ENCODE measurements at places on chromosomes 7 and 10. TPM values are rescaled to one million over a fixed set of nuclear protein-coding genes. Genes with fewer than 3 reads are reported as not detected.

The SYPL1 gene
- total RNA-seq = 99.5 TPM

The SPDYE2 gene
- not detected for total RNA-seq

The HTR5A gene
- not detected for total RNA-seq

The ST8SIA6 gene
- total RNA-seq = 2.6 TPM

The ACHE gene
- total RNA-seq = 3.0 TPM

- H3K27ac ChIP-seq = peak overlapping the region; percentile 95
- H3K27me3 ChIP-seq = no peaks in the 10 kb centered on the region
These were observed 1.4 kb downstream of the RHEB start for GRCh38 chr7:151518105-151518946.

GRCh38 chr7:157442993-157443831 lies 106.4 kb downstream of the DNAJB6 start:
- H3K27ac ChIP-seq = no peak overlapping the region
- no peaks in the 10 kb centered on the region for H3K36me3 ChIP-seq
- no peaks in the 10 kb centered on the region for H3K4me1 ChIP-seq
- no peaks in the 10 kb centered on the region for H3K27me3 ChIP-seq
- no peak overlapping the region for H3K4me3 ChIP-seq

DNA sequence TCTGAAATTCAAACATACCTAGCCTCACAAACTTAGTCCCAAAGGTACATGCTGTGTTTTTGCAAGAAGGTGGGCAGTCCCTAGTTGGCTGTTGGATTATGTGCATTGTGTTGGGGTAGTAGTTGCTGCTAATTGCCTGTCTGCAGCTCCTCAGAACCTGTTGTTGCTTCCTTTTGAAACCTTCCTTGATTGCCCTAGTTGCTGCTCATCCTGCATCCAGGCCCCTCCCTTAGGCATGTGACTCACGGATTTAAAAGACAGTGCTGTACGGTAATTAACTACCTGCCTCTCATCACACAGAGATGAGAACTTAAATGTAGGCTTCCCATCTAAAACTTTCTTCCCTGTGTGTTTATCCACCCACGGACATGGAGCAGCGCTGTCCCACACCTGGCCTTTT lies 67.7 kb downstream of the BMPR1A start:
- no peak overlapping the region for H3K4me3 ChIP-seq
- H3K4me1 ChIP-seq = peaks cover 87% of the 10 kb centered on the region
- no peak for DNase-seq
- peak overlapping the region; percentile 54 for H3K27ac ChIP-seq
- no peaks in the 10 kb centered on the region for H3K36me3 ChIP-seq

DNA sequence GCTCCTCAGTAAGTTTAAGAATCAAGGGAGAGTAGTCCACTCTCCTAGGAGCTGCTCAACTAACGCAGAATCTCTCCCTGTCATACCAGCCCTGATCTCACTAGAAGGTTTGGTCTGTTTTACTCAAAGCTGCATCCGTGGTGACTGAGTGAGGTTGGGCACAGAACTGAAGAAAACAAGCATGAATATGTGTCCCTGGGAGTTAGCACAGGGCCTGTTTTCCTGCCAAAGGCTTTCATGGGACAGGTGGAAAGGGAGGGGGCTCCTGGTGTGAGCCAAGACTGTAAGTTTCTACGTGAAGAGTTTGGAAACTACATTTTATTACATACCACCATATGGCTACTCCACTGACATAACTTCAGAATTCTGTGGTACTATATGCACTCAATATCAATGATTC lies 705.9 kb downstream of the MAGI2 start:
- H3K4me3 ChIP-seq = no peak overlapping the region
- no peaks in the 10 kb centered on the region for H3K4me1 ChIP-seq
- H3K36me3 ChIP-seq = no peaks in the 10 kb centered on the region
- no peak overlapping the region for H3K27ac ChIP-seq
- no peaks in the 10 kb centered on the region for H3K27me3 ChIP-seq

DNA sequence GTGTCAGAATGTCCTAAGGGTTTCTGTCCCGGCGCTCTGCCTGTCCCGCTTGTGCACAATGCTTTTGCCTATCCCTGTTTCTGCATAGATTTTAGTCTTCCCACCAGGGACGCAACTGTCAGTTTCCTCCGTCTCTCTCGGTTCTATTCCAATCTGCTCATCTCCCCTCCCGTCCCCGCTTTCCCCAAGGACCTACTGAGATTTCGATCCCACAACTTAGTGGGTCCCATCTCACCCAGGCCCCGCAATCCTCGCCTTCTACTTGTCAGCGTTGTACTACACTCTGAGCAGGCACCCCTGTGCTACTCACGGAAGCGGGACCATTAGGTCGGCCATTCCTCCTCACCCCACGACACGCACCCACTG lies 519 bp upstream of the ZNF655 start:
- H3K36me3 ChIP-seq = peaks cover 45% of the 10 kb centered on the region
- peak overlapping the region; percentile 95 for H3K27ac ChIP-seq
- no peak for DNase-seq
- no peaks in the 10 kb centered on the region for H3K27me3 ChIP-seq
- peaks cover 41% of the 10 kb centered on the region for H3K4me1 ChIP-seq
- peak overlapping the region; percentile 76 for H3K4me3 ChIP-seq

GRCh38 chr7:131335639-131336381 lies 8.1 kb downstream of the MKLN1 start:
- no peak for DNase-seq
- peaks cover 25% of the 10 kb centered on the region for H3K4me1 ChIP-seq
- H3K4me3 ChIP-seq = no peak overlapping the region

- no peaks in the 10 kb centered on the region for H3K27me3 ChIP-seq
- H3K36me3 ChIP-seq = no peaks in the 10 kb centered on the region
- peak; percentile 72 for DNase-seq
These were observed 1.1 kb downstream of the PLXDC2 start for GRCh38 chr10:19817231-19817933.

DNA sequence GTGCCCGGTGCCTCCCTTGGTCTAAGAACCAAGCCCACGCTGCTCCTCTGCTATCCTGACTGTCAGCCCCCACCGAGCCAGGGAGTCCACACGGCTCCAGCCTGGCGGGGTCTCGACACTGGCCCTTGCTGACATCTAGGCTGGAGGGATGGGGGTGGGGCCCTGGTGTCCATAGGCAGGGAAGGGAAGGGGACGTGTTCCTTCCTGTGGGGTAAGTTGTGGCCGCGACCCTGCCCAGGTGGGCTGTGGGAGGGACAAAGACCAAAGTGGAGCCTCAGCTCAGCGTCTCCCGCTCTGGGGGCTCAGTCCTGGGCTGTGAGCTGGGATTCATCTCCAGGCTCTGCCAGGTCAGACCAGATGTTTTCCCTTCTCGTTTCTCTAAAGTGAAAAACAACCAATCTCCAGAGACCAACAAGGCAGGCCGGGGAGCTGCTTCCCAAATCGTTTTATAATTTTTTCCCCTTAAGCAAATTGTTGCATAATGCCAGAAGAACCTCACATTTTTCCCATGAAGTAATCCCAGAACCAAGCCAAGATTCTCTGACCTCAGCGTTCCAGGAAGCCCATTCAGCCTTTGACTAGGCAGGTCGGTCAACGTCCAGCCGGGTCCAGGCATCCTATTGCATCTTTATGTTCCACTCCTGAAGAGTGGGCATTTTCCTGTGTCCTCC lies 101.2 kb downstream of the RGS10 start:
- H3K27me3 ChIP-seq = no peaks in the 10 kb centered on the region
- peaks cover 21% of the 10 kb centered on the region for H3K4me1 ChIP-seq
- no peak overlapping the region for H3K4me3 ChIP-seq
- peak; percentile 82 for DNase-seq
- H3K27ac ChIP-seq = peak overlapping the region; percentile 60

GRCh38 chr10:29836396-29836795 lies 201.6 kb upstream of the SVIL start:
- DNase-seq = no peak
- H3K4me3 ChIP-seq = no peak overlapping the region
- no peaks in the 10 kb centered on the region for H3K36me3 ChIP-seq
- no peaks in the 10 kb centered on the region for H3K27me3 ChIP-seq

- no peak overlapping the region for H3K27ac ChIP-seq
- no peak overlapping the region for H3K4me3 ChIP-seq
- H3K36me3 ChIP-seq = no peaks in the 10 kb centered on the region
- no peaks in the 10 kb centered on the region for H3K27me3 ChIP-seq
- H3K4me1 ChIP-seq = no peaks in the 10 kb centered on the region
These were observed 93.0 kb upstream of the SP4 start for GRCh38 chr7:21334906-21335305.

DNA sequence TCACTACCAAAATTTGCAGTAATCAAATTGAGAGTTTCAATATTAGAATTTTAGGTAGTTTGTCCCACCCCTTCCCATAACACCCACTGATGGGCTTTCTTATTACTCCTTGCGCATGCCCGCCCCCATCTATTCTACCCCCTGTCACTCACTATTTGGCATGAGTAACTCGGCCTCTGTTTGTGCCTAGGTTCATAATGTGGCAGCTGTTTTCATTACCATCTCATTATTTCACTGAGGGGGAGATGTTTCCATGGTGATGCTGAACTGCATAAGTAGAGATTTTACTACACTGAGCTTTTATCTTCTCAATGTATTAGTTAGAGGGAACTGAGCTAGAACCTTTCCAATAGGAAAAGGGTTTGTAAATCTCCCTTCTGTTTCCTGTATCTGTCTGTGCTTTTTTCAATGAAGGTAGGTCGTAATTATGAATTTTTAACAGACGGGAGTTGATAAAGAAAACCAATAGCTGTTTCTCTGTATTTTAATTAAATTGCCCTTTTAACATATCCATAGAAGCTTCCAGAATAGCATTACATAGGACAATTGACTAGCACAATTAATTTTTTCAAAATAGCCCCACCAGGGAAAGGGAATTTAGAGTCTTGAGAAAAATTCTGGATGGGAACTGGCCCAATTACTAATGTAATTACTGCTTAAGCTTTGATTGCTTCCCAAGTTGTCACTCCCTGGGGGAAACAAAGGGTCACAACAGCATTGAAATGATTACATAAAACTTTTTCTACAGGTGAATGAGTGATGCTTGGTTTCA lies 33.4 kb downstream of the PRPS1L1 start:
- no peaks in the 10 kb centered on the region for H3K4me1 ChIP-seq
- no peak overlapping the region for H3K4me3 ChIP-seq
- H3K27ac ChIP-seq = no peak overlapping the region
- no peaks in the 10 kb centered on the region for H3K36me3 ChIP-seq
- DNase-seq = no peak

- peaks cover 7% of the 10 kb centered on the region for H3K4me1 ChIP-seq
- no peaks in the 10 kb centered on the region for H3K36me3 ChIP-seq
These were observed 9.6 kb downstream of the CTTNBP2 start for GRCh38 chr7:117863618-117864017.

DNA sequence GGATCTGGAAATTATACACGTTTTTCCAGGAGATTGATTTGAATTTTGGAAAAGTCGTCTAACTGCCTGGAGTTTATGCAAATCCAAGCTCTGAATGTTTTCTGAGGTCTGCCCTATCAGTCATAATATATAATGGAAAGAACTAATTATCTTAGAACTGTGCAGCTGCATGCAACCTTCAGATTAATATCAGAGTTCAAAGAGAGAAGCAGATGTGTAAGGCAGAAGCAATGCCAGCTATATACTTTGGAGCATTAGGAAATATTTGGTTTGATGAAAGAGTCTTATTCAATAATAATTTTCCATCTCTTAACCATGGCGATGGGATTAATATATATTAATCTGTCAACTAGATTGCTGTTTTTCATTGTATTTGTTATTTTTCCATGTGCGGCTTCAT lies 500.9 kb downstream of the NEBL start:
- no peaks in the 10 kb centered on the region for H3K4me1 ChIP-seq
- H3K27me3 ChIP-seq = no peaks in the 10 kb centered on the region
- H3K27ac ChIP-seq = no peak overlapping the region
- no peaks in the 10 kb centered on the region for H3K36me3 ChIP-seq
- no peak overlapping the region for H3K4me3 ChIP-seq

DNA sequence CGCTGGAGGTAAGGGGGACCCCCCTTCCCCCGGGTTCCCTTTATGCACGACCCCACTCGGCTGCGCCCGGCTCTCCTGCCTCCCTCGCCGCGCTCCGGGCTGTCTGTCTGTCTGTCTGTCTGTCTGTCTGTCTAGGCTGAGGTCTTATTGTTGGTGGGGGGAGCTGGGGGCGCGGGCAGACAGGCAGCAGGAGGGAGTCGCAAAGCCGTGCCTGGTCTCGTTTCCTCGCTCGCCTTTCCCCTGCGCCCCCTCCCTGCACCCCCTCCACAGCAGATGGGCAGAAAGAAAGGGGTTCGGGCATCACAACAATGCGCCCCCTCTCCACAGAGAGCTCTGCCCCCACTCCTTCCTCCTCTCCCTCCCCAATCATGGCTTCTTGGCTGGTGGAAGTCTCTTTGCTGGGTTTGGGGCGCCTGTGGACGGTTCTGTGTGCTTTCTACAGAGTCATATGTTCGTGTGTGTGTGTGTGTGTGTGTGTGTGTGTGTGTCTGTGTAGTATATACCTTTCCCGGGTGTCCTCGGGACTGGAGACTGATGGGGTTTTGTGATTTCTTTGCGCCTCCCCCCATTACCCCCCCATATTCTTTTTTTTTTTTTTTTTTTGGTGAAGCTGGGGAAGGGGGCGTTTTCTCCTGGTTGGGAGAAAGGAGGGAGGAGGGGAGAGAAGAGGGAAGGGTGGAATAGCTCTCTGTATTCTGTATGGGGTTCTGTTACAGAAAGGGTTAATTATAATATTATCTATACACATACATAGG lies 1.9 kb downstream of the AUTS2 start:
- H3K27ac ChIP-seq = peak overlapping the region; percentile 92
- H3K4me3 ChIP-seq = peak overlapping the region; percentile 90

DNA sequence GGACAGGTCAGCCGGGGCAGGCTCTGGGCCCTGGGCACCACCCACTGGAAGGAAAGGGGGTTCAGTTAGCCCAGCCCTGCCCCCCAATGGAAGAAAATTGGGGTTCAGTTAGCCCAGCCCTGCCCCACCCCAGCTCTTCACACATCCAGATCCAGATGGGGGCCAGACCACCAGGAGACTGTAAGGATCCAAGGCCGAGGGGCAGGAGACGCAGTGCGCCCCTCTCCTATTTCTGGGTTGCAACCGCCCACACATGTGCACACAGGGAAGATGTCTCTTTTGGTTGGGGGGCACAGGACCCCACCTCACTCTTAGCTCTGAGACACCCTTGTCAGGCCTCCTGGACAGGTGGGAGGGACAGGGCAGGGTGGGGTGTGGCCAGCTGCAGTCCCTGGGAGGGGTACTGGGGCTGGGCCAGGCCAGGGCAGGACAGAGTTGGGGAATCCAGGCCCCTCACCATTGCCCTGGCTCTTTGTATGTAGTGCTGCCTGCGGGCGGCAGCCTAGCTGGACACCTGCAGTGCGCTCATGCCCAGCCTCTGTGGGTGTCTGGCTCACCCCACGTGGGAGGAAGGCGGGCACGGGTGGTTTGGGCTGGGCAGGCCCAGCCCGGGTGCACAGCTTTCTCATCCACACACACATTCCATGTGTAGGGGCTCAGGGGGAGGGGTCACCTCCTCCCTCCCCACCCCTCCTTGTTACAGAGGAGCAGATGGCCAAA lies 141.2 kb downstream of the LHPP start:
- H3K27ac ChIP-seq = no peak overlapping the region
- H3K4me1 ChIP-seq = no peaks in the 10 kb centered on the region
- H3K4me3 ChIP-seq = no peak overlapping the region
- no peaks in the 10 kb centered on the region for H3K27me3 ChIP-seq
- H3K36me3 ChIP-seq = no peaks in the 10 kb centered on the region

GRCh38 chr10:88090568-88091214 lies 227.3 kb downstream of the PTEN start:
- no peaks in the 10 kb centered on the region for H3K27me3 ChIP-seq
- no peaks in the 10 kb centered on the region for H3K36me3 ChIP-seq
- no peak overlapping the region for H3K4me3 ChIP-seq
- peaks cover 9% of the 10 kb centered on the region for H3K4me1 ChIP-seq
- H3K27ac ChIP-seq = no peak overlapping the region

GRCh38 chr10:71575934-71576801 lies 143.4 kb downstream of the C10orf105 start:
- no peak overlapping the region for H3K27ac ChIP-seq
- H3K4me1 ChIP-seq = no peaks in the 10 kb centered on the region
- H3K36me3 ChIP-seq = no peaks in the 10 kb centered on the region
- H3K4me3 ChIP-seq = no peak overlapping the region
- no peaks in the 10 kb centered on the region for H3K27me3 ChIP-seq

Data from sigmoid colon (tissue), 7 donors.